ENCODE measurements at places on chromosomes 6 and 20.

DNA sequence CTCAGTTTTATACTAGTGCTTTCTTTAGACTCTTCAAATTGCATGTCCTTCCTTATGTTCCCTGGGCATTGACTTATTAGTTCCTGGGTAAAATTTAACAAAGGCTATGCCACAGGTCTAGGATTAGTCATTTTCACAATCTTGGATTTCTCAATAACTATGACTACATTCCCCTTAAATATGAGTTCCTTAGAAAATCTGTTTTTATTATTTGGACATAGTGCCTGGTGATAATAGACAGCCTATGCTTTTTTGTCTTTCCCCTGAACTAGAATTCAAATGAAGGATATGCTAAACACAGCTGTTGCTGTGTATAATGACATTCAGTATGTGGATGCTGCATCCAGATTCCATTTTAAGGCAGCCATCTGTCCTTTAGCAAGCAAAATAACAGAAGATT, 1252.8 kb upstream of the GJE1 start:
- no peak for DNase-seq

DNA sequence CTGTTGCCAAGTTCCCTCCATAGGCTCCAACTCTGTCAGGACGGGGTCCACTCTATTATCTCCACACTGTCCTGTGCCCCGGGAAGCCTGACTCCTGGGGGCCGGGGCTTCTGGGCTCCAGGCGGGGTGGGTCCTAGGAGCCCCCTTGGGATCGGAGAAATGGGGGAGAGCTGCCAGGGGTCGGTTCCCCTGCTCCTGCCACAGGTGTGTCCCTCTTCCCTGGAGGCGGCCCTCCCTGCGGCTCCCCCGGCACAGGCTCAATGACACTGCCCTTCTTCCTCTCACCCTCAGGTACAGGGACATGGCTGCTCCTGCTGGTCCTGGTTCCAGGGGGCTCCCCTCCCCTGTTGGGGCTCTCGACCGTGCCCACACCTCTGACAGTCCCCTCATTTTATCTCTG, 110.0 kb downstream of the DHX35 start:
- no peak for DNase-seq

- no peak for DNase-seq
These were observed 12.8 kb downstream of the TPD52L2 start for GRCh38 chr20:63877755-63878470.

- DNase-seq: no peak
These were observed 261.8 kb upstream of the QKI start for GRCh38 chr6:163152701-163153100.

GRCh38 chr6:1672379-1672778, 62.7 kb downstream of the FOXC1 start:
- DNase-seq: no peak

DNA sequence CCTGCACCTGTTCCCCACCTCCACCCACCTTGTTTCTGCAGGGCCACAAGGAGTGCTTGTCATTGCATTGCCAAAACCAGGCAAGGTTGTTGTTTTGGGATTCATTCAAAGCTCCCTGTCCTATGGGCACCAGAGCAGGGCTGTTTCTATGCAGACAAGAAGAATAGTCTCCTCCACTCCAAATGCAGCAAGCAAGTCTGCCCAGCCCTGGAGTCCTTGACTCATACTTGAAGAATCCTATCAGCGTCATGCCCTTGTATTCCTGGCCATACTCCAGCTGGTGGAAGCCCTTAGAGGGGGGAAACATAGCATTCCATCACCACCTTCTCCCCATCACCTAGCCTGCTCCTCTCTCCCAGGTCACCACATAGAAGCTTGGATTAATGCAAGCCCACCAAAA, 145.3 kb upstream of the ECI2 start:
- DNase-seq: no peak

DNA sequence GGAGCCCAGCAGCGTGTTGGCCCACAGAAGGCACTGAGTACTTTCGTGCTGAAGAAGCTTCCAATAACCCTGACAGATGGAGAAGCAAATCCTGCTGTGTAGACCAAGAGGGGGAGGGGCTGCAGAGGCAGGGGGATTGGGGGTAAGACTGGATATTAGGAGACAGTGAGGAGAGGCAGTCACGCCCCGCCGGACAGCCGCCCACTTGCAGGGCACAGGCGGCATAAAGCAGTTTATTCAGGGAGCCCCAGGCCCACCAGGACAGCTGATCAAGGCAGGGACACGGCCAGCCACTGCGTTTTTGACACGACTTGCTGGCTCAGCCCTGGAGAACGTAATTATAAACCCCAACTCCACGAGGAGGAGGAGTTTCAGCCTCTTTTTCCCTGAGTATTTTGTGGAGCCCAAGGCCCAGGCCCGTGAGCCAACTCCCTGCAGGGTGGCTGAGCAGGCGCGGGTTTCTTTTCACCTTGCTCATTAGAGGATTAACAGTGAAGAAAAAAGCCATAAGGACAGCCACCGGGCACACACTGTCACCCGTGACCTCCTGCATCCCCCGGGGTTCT, 177.9 kb downstream of the TFAP2C start:
- DNase-seq: no peak

DNA sequence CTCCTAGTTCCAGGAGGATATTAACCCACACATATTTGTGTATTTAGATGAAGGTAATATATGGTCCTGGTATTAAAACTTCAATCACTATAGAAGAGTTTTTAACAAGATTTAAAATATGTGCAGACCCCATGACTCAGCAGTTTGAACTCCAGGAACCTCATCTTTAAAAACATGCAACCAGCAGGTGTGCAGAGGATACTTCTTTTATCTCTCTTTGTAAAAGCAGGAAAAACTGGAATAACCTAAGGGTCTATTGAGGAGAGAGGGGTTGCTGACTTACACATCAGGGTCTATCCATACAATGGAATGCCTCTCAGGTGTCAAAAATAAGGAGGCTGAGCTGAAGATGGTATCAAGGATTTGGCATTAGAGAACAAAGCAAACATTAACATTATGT, 36.9 kb upstream of the TFAP2C start:
- DNase-seq: no peak

- DNase-seq: no peak
These were observed 85.6 kb downstream of the PFDN4 start for GRCh38 chr20:54293526-54293925.

- DNase-seq: no peak
These were observed 22.3 kb upstream of the LMBRD1 start for GRCh38 chr6:69819138-69819537.

DNA sequence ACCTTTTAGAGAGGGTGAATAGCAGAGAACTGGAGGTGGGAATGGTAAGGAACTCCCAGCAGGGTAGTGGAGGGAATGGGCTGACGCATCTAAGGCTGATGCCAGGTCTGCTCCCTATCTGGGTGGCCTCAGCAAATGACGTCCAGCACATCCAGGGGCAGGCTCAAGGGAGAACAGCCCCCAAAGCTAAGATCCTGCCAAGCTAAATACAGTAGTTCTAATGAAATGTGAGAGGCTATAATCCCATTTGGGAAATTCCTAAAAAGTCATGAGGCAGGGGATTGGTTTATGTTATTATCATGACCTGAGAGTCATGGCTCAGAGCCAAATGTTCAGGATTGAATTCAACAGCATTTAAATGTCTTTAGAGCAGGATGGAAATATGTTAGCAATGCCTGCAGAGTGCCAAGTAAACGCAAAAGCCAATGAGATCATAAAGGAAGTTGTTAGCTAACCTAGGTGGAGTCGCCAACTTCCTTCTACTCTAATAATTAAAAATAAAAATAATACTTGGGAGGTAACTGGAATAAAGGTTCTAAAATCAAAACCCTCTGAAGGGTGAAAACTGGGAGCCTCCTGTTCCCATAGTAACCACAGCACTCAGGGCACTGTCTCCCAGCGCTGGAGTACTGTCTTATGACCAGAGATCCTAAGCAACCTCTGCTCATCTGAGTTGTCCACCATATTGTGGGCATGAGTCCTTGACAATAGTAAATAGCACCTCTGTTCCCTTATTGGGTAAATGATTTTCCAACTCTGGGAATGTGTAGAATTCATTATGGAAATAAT, 34.8 kb downstream of the IYD start:
- no peak for DNase-seq

DNA sequence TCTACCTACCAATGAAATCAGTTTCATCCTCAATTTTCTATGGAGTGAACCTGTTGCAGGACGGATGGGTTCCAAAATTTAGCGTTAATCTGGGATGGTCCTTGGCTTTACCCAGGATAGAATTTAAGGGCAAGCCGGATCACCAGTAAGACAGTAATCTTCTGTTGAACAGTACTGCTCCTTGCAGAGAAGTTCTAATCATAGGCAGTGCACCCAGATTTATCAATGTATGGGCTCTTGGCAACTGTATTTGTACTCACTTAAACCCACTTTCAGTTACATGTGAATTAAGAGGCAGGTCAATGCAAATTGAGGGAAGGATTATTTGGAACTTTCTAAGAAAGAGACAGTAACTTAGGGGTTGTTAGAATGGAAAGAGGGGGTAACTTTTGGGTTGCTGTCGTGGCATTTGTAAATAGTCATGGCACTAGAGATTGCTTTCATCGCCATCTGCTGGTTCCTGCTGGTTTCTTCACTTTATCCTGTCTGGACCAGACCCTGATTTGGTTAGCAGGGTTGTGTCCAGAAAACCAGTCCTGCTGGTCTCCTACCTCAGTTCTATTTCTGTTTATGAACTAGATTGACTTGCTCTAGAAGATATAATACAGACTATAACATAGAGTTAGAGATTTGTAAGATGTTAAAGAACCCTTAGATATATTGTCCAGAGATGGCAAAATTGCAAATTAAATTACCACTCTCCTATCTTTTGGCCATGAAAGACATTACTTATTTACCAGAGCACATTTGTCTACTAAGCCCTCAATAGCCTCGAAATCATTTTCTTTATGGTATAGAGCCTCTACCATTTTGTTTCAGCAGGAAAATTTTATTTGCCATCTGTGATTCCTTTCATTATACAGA, 646.3 kb downstream of the UTRN start:
- peak; percentile 65 for DNase-seq

GRCh38 chr6:36113703-36114102, 16.6 kb upstream of the MAPK13 start:
- DNase-seq: no peak

DNA sequence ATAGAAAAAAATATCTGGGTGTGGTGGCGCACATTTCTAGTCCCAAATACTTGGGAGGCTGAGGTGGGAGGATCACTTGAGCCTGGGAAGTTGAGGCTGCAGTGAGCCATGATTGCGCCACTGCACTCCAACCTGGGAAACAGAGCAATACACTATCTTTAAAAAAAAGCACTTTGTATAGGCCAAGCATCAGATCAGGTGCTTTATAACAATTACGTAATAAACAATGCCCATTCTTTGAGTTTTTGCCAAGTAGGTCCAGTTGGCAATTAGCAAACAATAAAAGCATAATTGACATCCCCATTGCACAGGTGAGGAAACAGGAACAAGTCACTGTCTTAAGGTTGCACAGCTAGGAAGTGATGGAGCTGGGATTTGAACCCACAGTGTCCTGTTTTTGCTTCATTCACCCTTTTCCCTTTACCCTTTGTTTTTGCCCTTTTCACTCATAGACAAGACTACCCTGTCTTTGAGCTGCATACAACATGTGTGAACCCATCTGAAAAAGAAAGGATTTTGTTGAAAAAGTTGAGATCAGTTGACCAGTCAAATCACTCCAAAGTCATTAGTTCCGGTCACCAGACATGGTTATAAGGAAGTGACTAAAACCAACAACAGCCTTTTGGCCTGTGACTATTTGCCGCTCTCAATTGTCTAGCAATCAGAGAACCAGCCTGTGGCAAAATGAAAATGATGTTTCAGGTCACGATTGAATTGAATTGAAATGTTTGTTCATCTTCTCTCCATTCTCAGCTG, 303.6 kb downstream of the TFAP2C start:
- DNase-seq: no peak

GRCh38 chr20:9200620-9201019, 131.7 kb downstream of the PLCB4 start:
- no peak for DNase-seq

DNA sequence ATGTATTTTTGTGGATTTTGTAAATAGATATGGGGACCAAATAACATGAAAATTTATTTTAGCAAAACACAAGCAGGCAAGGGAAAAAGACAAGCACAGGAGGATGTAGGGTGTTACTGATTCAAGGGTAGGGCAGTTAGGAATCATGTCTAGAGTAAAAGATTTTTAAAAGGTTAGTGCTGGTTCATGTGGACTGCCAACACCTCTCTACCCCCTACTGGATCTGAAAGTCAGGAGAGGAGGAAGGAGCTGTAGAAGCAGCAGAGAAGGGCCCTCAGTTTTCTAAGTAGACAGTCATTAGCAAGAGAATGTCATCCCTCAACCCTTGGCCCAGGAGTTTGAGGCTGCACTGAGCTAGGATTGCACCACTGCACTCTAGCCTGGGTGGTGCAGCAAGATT, 95.2 kb downstream of the RREB1 start:
- no peak for DNase-seq

GRCh38 chr6:56509031-56509430, 133.7 kb downstream of the DST start:
- DNase-seq: no peak

GRCh38 chr6:138115877-138116660, 8.8 kb upstream of the PERP start:
- peak; percentile 60 for DNase-seq

- DNase-seq: no peak
These were observed 27.1 kb upstream of the KIAA1586 start for GRCh38 chr6:57019434-57019833.

DNA sequence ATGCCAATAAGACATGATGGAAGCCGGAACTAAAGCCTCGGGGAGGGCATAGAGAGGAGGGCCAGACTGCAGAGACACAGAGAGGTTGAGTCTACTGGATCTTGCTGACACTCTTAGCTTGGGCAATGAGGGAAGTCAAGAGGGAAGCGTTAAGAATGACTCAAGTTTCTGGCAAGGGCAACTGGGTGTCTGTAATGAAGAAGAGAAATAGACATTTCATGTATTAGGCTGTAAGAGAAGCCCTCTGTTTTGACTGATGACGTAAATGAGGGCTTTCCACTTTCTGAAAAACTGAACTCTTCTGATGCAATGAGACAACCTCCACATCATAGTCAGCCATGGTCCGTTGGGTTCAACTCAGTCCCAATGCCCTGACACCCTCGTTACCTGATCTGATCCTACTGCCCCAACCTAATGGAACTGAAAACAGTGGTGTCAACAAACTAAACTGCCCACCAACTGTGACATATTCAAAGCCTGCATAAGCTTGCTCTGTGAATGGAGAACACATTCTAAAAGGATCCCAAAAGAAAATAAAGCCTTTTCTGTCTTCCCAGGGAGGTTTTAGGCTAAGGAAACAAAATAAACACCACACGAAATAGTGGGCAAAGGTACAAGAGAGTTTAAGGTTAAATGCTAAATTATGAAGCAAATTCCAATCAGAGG, 45.8 kb upstream of the PNRC1 start:
- no peak for DNase-seq

- no peak for DNase-seq
These were observed 138.7 kb downstream of the CCDC170 start for GRCh38 chr6:151632415-151632987.

DNA sequence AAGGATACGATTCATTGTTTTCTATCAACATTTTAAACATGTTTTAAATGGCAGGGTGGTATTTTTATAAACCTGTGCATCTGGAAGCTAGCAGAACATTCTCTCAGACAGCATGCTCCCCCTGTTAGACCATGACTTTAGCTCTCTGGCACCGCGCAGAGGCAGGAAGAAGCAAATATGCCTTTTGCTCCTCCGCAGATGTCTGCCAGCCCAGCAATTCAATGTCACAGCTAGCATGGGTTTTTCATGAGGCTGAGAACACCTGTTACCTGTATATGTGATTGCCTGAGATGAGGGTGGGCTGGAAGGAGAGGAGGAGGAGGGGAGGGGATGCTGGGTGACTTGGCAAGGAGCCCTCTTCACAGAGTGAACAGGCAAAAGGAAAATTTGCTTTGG, 6.7 kb downstream of the MTCH1 start:
- peak; percentile 50 for DNase-seq
